ENCODE measurements at places on chromosomes 13 and 19.
A peak's percentile ranks its signal among the peaks of the same experiment; 100 is the strongest.

DNA sequence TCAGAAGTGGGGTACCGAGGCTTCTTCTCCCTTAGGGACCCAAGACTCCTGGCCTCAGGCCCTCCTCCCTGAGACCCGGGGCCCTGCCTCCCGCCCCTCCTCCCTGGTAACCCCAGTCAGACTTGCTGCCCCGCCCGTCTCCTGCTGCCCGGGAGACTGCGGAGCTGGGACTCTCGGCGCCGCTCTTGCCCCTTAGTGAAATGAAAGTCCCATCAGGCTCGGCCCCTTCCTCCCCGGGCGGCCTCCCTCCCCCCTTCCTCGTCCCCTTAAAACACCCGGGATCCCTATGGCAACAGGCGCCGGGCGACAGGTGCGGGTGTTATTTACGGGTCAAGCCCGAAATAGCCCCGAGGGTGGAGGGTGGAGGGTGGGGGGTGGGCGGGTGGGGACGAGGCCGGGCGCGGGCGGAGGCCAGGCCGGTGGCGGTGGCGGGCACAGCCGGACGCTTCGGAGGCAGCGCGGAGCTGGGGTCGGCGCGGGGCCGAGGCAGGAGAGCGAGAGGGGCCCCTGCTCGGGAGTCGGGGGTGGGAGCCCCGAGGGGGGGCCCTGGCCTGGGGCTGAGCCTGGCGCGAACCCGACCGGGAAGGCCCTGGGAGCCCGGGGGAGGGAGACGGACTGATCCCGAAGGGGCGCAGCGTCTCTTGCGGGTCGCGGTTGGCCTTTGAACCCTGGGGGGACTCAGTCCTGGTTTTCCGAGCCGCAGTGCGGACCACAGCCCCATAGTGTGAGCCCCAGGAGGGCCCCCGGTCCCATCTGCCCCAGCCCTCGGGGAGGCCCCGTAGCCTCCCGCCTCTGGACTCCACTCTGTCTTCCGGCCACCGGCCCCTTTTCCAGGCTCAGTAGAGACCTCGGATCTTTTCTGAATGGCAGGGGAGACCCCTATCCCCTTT, at the start of gene CACNG6:
Gene CACNG6 (plus strand): TSS at position 414 of the 890 bp plus-strand sequence. CDS start 1,241 bp downstream, outside the sequence.
- ATAC-seq, result peak; percentile 37

GRCh38 chr19:29841559-29842367, 30.0 kb downstream of the CCNE1 start:
- ATAC-seq, result peak; percentile 7

GRCh38 chr19:14497228-14497921, 1.4 kb upstream of the GIPC1 start:
- ATAC-seq, result peak; percentile 25

GRCh38 chr19:8367327-8368001, 3.5 kb downstream of the ANGPTL4 start:
- ATAC-seq, result peak; percentile 71

DNA sequence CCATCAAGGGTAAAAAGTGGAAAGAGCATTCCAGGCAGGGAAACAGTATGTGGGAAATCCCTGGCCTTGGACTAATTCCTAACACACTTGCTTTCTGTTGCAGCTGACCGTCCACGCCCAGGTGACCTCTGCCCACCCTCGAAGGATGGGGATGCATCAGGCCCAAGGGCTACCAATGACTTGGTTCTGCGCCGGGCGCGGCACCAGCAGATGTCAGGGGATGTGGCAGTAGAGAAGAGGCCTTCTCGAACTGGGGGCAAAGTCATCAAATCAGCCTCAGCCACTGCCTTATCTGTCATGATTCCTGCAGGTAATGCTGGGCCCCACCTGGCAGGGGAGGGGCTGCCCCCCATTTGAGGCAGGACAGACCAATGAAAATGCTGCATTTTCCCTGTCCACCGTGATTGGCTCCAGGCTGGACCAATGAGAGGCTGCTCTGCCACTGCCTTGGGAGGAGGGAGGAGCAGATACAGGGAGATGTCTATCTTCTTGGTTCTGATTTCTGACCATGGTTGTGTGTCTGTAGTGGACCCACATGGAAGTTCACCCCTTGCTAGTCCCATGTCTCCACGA, 12.6 kb downstream of the DNASE2 start:
- peak; percentile 27 for ATAC-seq

All from SK-N-SH treated with all-trans-retinoic acid at 6 μM for 48 hours (cell line).